ENCODE measurements at places on chromosomes 1 and 21.

DNA sequence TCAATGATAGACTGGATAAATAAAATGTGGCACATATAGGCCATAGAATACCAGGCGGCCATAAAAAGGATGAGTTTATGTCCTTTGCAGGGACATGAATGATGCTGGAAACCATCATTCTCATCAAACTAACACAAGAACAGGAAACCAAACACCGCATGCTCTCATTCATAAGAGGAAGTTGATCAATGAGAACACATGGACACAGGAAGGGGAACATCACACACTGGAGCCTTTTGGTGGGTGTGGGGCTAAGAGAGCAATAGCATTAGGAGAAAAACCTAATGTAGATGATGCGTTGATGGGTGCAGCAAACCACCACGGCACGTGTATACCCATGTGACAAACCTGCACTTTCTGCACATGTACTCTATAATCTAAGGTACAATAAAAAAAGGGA lies 883.4 kb upstream of the PRMT6 start:
- no peak for DNase-seq
- H3K4me3 ChIP-seq: no peak overlapping the region
- H3K27ac ChIP-seq: no peak overlapping the region
- H3K36me3 ChIP-seq: no peaks in the 10 kb centered on the region

DNA sequence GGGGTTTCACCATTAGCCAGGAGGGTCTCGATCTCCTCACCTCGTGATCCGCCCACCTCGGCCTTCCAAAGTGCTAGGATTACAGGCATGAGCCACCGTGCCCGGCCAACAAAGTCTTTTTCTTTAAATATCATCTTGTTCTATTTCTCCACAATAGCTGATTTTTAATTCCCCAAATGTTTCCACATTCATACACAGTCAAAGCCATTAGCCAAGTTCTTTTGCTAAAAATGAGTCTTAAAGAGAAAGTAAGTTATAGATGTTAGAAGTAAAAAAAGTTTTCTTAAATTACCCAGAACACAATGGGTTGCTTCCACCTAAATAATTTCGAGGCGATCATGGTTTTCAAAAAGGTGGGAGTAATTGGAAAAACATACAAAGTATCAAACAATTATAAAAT lies 30.6 kb downstream of the C2CD2 start:
- DNase-seq: no peak
- H3K27me3 ChIP-seq: no peaks in the 10 kb centered on the region
- H3K27ac ChIP-seq: peak overlapping the region; percentile 66
- peaks cover 22% of the 10 kb centered on the region for H3K4me1 ChIP-seq
- H3K4me3 ChIP-seq: no peak overlapping the region

DNA sequence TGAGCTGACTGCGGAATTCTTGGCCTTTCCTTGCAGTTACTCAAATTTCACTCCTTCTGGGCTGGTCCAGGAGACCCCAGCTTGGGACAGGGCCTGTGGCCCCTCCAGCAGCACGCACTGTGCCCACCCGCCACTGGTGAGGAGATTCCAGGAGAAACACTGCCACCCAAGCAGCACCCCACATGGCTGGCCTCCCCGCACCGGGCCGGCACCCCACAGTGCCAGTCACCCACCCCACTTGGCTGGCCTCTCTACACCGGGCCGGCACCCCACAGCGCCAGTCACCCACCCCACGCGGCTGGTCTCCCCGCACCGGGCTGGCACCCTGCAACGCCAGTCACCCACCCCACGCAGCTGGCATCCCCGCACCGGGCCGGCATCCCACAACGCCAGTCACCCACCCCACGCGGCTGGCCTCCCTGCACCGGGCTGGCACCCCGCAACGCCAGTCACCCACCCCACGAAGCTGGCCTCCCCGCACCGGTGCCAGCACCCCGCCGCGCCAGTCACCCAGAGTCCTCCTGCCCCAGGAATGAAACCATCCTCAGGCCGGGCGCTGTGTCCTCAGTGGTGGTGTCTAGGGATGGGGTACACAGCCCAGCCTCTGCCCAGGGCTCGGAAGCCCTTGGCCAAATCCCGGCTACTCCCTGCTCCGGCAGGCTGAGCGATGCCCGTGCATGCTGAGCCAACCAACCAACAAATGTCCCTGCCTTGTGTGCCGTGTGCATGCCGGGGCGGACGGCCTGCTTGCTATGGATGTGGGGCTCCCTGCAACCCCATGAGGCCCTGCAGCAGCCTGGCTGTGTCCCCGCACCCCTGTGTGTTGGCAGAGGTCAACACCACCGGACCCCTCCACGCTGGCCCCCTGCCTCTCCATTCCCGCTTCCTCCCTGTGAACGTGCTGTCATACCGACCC lies 38.6 kb upstream of the TSPEAR start:
- no peak overlapping the region for H3K27ac ChIP-seq
- no peak overlapping the region for H3K4me3 ChIP-seq
- no peaks in the 10 kb centered on the region for H3K4me1 ChIP-seq
- no peak for DNase-seq
- no peaks in the 10 kb centered on the region for H3K36me3 ChIP-seq

DNA sequence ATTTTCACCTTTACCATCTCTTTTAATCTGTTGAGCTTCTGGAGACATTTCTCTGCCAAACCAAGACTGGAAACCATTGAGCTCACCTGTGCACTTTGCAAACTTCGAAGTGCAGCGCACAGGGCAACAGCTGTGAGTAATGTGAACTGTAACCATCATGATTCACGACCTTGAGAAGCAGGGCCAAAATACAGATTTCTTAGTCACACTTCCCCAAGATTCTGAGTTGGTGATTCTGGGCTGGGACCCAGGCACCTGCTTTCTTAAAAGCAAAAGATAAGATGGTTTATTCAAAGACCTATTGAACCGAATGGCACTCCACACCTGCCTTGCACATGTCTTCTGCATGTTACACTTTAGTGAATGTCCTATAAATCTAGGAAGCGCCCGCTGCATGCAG lies 10.2 kb downstream of the AGTRAP start:
- H3K36me3 ChIP-seq: peaks cover 24% of the 10 kb centered on the region
- H3K27ac ChIP-seq: no peak overlapping the region
- no peak overlapping the region for H3K4me3 ChIP-seq
- no peaks in the 10 kb centered on the region for H3K27me3 ChIP-seq
- no peaks in the 10 kb centered on the region for H3K4me1 ChIP-seq

DNA sequence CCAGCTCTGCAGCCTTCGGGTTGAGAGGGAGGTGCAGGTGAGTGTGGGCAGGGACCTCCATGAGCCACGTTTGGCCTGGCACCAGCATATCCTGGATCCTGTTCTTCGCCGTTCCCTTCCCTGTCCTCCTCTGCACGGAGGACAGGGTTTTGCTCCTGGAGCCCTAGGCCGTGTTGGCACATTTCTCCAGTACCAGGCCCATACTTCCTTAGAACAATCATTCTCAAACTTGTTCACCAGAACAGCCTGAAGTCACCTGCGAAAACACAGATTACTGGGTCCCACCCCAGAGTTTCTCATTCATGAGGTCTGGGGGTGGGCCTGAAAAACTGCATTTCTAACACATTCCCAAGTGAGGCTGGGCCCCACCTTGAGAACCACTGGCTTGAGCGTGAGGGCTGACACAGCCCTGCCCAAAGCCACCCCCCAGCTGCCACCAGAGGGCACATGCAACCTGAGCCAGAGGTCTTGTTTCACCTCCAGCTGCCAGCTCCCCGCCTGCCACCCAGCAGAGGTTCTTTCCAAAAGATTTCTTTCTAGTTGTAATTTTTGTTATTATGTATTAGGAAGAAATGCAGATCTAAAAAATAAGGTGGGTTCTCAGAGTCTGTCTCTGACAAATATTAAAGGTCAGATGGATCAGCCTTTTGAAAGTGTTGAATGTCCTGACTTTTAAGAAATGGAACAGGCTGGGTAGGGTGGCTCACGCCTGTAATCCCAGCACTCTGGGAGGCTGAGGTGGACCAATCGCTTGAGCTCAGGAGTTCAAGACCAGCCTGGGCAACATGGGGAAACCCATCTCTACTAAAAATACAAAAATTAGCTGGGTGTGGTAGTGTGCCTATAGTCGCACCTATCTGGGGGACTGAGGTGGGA lies 39.6 kb upstream of the LDLRAP1 start:
- peaks cover 13% of the 10 kb centered on the region for H3K4me1 ChIP-seq
- peak; percentile 71 for DNase-seq
- no peak overlapping the region for H3K4me3 ChIP-seq
- peak overlapping the region; percentile 47 for H3K27ac ChIP-seq
- H3K27me3 ChIP-seq: no peaks in the 10 kb centered on the region

DNA sequence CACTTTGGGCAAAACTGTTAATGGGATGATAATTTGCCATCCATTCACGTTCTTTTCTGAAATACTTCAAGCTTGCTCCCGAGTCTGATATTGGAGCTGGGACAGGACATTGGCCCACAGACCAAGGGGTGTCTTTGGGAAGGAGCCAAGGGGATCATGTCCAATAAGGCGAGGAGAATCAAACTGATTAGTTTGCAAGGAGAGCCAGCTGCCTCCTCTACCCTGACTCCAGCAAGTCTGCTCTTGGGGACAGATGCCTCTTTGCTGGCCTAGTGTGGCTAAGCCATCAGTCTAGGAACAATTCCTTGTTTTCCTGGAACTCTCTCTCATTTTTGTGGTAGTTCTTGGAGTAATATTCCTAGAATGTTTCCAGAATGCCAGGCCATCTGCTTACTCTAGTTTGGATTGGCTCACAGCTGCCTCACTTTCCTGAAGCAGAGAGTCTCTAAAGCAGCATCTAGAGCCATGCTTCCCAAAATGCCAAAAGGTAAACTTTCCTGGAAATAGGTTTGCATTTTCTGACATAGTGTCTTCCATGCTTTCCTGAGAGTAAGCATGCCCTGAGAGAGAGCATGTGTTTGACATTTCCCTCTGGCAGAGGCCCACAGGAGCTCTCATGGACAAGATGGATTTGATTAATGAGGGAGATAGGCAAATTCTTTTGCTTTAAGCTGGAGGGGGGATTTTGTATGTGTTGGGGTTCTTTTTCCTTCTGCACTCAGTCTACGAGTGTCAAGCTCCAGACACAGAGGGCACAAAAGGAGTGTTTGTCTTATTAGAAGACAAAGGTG lies 145.6 kb downstream of the GDAP2 start:
- no peaks in the 10 kb centered on the region for H3K36me3 ChIP-seq
- H3K4me1 ChIP-seq: peaks cover 11% of the 10 kb centered on the region
- no peak for DNase-seq
- no peak overlapping the region for H3K27ac ChIP-seq
- no peak overlapping the region for H3K4me3 ChIP-seq

DNA sequence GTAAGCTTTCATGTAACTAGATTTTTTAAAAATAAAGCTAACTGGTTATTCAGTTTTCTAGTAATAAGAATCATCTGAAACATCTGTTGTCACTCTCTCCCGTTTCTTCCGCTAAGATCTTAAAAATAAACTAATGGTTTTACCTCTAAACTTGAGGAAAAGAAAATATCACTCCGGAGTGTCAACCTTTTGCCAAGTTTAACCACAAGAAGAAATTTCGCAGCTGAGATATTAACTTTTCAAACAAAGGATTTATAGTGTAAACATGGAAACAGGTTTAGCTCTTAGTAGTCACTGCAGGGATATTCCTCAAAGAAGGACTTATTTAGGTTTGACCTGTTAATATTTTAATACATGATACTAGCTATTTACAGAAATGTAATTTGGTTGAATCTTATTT lies 954.9 kb downstream of the ADGRL2 start:
- no peaks in the 10 kb centered on the region for H3K27me3 ChIP-seq
- DNase-seq: no peak
- H3K4me3 ChIP-seq: no peak overlapping the region
- H3K27ac ChIP-seq: no peak overlapping the region

- H3K27me3 ChIP-seq: no peaks in the 10 kb centered on the region
- H3K4me1 ChIP-seq: no peaks in the 10 kb centered on the region
- no peak overlapping the region for H3K4me3 ChIP-seq
- H3K36me3 ChIP-seq: no peaks in the 10 kb centered on the region
- no peak for DNase-seq
These were observed 67.0 kb upstream of the CACNA1E start for GRCh38 chr1:181416268-181416860.

- no peaks in the 10 kb centered on the region for H3K36me3 ChIP-seq
- no peak overlapping the region for H3K27ac ChIP-seq
- no peak for DNase-seq
These were observed 1.1 kb upstream of the DIO1 start for GRCh38 chr1:53892911-53893310.

GRCh38 chr1:36128905-36129206 lies 3.8 kb upstream of the COL8A2 start:
- H3K4me1 ChIP-seq: no peaks in the 10 kb centered on the region
- no peak overlapping the region for H3K4me3 ChIP-seq
- no peak overlapping the region for H3K27ac ChIP-seq
- DNase-seq: no peak

GRCh38 chr1:170789063-170789462 lies 125.1 kb downstream of the PRRX1 start:
- no peak overlapping the region for H3K27ac ChIP-seq
- peaks cover 3% of the 10 kb centered on the region for H3K4me1 ChIP-seq
- no peak for DNase-seq
- no peaks in the 10 kb centered on the region for H3K36me3 ChIP-seq
- H3K27me3 ChIP-seq: no peaks in the 10 kb centered on the region

DNA sequence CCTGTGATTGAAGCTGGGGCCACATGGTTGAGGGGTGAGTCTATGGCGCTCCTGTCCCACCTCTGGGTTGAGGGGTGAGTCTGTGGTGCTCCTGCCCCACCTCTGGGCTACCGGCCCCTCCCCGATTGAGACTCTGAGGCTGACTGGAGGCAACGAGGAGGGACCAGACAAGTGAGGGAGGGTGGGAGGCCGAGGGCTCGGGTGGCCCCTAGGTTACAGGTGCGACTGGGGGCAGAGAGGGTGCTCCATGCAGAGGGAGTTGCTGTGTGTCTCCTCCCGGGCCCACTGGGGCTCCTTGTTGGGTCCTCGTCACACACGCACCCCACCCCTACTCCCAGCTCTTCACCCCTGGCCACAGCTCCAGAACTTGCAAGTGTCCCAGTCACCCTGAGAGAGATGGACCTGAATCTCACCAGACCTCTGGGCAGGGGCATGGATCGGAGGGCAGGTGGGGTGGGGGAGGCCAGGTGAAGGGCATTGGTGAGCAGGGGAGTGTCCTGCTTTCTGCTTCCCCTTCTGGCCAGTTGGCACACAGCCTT lies 12.8 kb downstream of the LDLRAP1 start:
- peak overlapping the region; percentile 12 for H3K27ac ChIP-seq
- peaks cover 50% of the 10 kb centered on the region for H3K4me1 ChIP-seq
- no peaks in the 10 kb centered on the region for H3K36me3 ChIP-seq
- H3K27me3 ChIP-seq: no peaks in the 10 kb centered on the region
- H3K4me3 ChIP-seq: no peak overlapping the region
- DNase-seq: no peak

GRCh38 chr1:20207546-20207945 lies 21.2 kb upstream of the PLA2G2C start:
- no peak overlapping the region for H3K4me3 ChIP-seq
- no peaks in the 10 kb centered on the region for H3K36me3 ChIP-seq
- no peaks in the 10 kb centered on the region for H3K27me3 ChIP-seq
- H3K27ac ChIP-seq: no peak overlapping the region
- DNase-seq: no peak

DNA sequence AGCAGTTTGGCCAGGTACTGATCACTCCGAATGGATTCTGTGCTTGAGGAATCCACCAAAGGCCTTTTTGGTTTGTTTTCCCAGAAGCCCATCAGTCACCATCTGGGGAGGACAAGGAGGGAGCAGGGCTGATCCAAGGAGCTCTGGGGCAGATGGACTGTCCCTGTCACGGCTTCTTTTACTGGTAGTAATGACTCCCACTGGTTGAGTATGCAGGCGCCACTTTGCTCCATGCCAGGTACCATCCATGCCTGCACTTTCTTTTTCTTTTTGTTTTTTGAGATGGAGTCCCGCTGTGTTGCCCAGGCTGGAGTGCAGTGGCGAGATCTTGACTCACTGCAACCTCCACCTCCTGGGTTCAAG lies 101.7 kb downstream of the UBIAD1 start:
- no peaks in the 10 kb centered on the region for H3K4me1 ChIP-seq
- no peaks in the 10 kb centered on the region for H3K27me3 ChIP-seq
- no peaks in the 10 kb centered on the region for H3K36me3 ChIP-seq
- no peak overlapping the region for H3K27ac ChIP-seq

All from gastrocnemius medialis (tissue), 4 donors.